ENCODE measurements at places on chromosomes 7 and 10.

- no peak for DNase-seq
Observed at GRCh38 chr7:21624320-21624719, 81.5 kb downstream of the DNAH11 start.

DNA sequence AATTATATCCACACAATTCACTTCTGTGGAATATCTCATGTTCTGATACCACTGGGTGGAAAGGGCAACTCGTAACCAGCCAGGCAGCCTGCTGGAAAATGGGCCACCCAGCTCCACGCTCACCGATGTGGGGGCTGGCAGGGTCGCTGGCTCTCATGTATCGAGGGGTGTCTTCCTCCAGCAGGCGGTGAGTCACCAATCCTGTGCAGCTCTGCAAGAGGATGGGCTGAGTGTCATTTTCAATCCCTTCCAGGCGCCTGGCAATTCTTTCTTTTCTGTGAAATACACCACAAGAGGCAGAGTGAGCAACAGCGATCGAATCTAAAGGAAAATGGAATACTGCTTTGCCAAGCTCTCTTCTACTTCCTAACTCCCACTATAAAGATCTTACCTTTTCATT lies 80.1 kb downstream of the SVIL start:
- no peak for DNase-seq

DNA sequence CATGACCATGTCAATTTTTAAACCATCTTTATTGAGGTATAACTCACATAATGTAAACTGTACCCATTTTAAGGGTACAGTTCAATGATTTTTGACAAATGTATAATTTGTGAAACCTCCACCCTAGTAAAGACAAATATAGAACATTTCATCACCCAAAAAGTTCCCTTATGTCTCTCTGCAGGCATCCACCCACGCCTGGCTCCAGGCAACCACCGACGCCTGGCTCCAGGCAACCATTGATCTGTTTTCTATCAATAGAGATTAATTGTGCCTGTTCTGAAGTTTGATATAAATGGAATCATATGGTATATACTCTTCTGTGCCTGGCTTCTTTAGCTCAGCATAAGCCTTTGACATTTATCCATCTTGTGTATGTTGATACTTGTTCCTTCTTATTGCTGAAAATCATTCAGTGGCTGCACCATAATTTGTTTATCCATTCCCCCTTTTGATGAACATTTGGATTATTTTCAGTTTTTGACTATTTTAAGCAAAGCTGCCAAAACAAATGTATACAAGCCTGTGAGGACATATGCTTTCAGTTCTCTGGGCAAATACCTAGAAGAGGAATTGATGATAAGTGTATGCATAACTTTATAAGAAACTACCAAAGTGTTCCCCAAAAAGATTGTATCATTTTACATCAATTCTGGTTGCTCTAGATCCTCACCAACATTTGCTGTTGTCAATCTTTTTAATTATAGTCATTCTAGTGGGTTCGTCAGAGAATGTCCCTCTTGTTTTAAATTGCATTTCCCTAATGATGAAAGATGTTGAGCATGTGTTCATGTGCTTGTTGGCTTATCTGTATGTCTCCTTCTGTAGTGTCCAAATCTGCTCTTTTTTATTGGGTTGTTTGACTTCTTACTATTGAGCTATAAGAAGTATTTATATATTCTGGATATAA lies 55.7 kb upstream of the HECTD2 start:
- DNase-seq: no peak

- no peak for DNase-seq
Observed at GRCh38 chr10:28948046-28948445, 270.7 kb downstream of the BAMBI start.

GRCh38 chr10:27104919-27105318 lies 4.6 kb upstream of the ANKRD26 start:
- DNase-seq: no peak

Data from stimulated activated CD4-positive, alpha-beta T cell treated with anti-CD3 and anti-CD28 coated beads, Interleukin-4, amount 100 ng/mL, for 4 hours (primary cell).